Uterus (tissue), 4 donors: ENCODE measurements at places on chromosomes 11 and 22. TPM values are rescaled to one million over a fixed set of nuclear protein-coding genes. Genes with fewer than 3 reads are reported as not detected.

DNA sequence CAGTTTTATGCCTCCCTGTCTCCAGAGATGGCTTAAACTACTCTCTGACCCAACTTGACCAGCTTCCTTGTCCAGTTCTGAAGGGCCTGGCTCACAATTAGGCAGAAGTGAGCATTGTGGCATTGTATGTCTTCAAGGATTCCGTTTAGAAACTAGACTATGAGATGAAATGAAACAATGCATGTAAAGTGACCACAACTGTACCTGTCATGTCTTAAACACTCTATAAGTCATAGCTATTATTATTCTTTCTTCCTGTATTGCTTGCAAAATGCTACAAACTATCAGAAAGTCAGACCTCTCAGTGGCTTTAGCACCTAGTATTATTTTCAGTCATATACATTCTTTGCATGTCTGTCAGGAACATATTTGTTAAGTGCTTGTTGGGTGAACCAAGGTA is 127.9 kb upstream of the MTMR2 start:
- no peak for DNase-seq

GRCh38 chr22:35053060-35053835 is 12.7 kb upstream of the ISX start:
- no peak for DNase-seq

- no peak for DNase-seq
Observed at GRCh38 chr11:8229299-8230177, 34.1 kb downstream of the LMO1 start.

Gene PIWIL4
- 5.6 TPM for total RNA-seq

DNA sequence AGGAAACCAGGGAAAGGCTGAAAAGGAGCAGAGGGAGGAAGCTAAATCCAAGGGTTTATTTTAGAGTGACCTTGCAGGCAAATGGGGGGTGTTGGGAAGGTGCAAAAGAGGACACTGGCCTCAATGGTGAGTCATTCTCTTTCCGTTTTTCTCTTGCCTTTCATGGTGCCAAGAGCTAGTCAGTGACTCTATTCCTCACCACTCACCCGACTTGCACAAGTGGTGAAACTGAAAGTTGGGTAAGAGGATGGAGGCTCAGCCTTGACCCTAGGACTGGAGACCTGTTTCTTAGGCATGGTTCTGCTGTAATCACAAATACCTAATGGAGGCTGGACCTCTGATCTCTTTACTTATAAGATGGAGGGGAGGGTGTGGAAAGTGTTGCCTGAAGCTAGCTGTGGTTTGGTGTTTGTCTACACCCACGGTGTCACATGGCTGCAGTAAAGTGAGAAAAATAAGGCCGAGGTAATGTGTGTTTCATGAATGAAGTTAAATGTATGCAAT is 67.3 kb upstream of the CREB3L1 start:
- no peak for DNase-seq

Gene ZFP91
- 19.2 TPM for total RNA-seq

DNA sequence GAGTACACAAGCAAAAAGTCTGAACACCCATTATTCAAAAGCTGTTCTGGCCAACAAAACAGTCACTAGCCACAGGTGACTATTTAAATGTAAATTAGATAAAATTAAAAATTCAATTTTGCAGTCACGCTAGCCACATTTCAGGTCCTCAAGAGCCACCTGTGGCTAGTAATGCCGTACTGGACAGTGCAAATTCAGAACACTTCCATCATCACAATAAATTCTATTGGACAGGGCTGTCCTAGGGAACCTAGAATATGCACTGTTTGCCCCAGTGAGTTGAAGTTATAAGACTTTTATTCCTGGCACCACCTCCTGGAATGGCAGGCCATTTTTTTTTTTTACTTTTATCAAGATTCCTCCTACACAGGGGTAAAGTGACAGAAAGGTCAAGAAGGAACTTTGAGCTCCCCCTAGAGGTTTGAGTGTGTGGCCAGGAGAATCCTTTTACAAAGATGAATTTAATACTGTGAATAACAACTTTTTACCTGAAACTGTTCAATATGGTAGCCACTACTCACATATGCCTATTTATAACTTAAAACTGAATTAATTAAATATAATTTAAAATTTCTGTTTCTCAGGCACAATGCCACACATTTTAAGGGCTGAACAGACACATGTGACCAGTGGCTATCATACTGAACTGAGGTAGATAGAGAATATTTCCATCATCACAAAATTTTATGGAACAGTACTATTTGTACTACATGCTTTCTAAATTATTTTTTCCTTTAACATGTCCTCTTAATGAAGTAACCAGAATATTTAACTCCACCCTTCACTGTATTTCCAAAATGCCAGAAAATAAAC is 6.5 kb downstream of the MSANTD2 start:
- DNase-seq, result no peak

Gene GPR83
- total RNA-seq, result not detected

- peak; percentile 41 for DNase-seq
Observed at GRCh38 chr11:119093942-119094815, 7.5 kb downstream of the DPAGT1 start.

Gene CRYAB
- 67.1 TPM for total RNA-seq

GRCh38 chr11:120354779-120355178 is 18.6 kb downstream of the ARHGEF12 start:
- no peak for DNase-seq

- DNase-seq, result no peak
Observed at GRCh38 chr11:119741369-119742262, 12.6 kb upstream of the NECTIN1 start.

GRCh38 chr11:73201249-73201648 is 16.8 kb upstream of the P2RY2 start:
- no peak for DNase-seq

DNA sequence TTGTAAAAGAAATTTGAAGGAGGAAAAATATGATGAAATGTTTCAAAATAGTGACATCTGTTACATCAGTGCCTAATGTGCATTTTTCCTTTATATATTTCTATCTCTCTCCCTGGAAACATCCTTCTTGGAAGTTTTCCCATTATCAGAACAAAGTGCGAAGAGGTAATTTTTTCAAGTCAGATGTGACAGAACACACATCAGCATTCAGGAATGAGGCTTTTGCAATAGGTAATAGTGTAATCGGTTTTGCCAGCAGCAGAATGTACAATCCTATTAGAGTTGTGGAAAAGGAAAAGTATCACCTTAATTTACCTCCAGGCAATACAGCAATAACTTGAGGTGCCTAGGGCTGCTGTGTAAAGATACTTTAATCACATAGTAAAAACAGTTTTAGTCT is 275.8 kb downstream of the FAT3 start:
- DNase-seq, result no peak

Gene SPTBN2
- 2.8 TPM for total RNA-seq

Gene SLC6A5
- total RNA-seq, result not detected

Gene RTN4R
- total RNA-seq, result 12.9 TPM

- no peak for DNase-seq
Observed at GRCh38 chr22:35526333-35526979, 14.2 kb upstream of the RASD2 start.

Gene OR4C6
- not detected for total RNA-seq

Gene GPHA2
- not detected for total RNA-seq

Gene MS4A18
- total RNA-seq, result not detected

DNA sequence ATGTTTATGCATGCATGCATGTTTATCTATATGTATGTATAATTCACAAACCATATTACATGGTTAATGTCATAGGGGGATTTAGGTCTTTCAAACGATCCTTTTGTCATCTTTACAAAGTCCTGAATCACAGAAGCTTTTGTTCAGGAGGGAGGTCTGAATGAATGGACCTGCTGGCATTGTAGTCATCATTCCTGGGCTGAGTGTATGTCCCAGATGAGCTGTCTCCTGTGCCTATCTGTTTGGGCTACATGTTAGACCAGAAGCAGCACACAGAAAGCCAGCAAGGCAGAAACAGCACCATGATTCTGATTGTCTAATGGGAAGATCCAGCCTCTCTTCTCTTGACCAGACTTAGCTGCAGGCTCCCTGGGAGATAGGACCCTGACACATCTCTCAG is 69.5 kb downstream of the ADM start:
- no peak for DNase-seq

DNA sequence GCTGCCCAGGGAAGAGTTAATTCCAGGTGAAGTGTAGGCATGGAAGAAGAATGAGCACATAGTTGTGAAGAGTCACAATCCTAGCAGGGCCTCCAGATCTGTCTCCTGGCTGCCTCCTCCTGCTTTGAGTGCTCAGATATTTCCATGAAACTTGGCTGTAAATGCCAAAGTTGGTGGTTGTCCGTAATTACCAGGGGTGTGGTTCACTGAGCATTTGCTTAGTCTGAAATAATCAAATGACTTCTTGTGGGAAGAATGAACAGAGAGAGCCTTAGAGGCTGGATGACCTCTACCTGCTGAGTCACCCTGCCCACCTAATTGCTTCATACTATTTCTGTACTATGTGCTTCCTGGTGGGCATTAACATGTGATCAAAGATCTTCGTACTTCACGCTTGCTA is 50.9 kb downstream of the APIP start:
- DNase-seq, result no peak

GRCh38 chr22:20111689-20112622 is 3.9 kb upstream of the RANBP1 start:
- DNase-seq, result no peak

DNA sequence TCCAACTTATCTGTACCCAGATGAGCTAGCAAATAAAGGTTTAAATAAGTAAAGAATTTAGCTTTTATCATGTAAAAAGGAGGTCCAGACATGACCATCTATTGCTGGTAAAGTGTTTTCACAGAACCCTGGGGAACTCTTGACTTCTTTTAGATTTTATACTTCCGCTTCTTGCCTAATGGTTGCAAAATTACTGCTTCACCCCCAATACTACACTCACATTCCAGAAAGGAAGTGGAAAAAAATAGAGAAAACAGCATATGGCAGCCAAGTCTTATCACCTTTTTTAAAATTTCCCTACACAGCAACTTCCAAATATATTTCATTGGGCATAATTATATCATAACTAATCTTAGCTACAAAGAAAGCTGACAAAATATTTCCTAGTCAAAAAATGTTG is 12.1 kb downstream of the BBOX1 start:
- DNase-seq, result no peak

DNA sequence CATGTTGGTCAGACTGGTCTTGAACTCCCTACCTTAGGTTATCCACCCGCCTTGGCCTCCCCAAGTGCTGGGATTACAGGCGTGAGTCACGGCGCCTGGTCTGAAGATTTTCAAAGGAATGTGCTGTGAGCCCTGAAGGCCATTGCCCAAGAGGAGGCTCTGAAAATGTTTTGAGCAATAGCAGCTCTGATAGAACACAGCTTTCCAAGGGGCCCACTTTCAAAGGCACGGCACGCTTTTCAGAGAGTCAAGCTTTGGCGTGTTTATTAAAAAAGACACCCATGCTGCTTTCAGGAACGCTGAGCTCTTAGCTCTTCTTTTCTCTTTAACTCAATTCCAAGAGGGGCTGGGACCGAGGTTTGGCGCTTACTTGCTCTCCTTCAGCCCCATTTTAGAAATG is 73.8 kb upstream of the CDON start:
- peak; percentile 92 for DNase-seq

Gene MMP27
- total RNA-seq, result not detected

GRCh38 chr11:46249938-46250744 is 27.3 kb upstream of the CREB3L1 start:
- no peak for DNase-seq

Gene RIMBP3C
- total RNA-seq, result not detected

- no peak for DNase-seq
Observed at GRCh38 chr11:70558681-70559080, 160.4 kb downstream of the CTTN start.
